ENCODE measurements at places on chromosomes 6 and 20. TPM values are rescaled to one million over a fixed set of nuclear protein-coding genes. Genes with fewer than 3 reads are reported as not detected.

The IP6K3 gene
- not detected for total RNA-seq

The KCNG1 gene
- not detected for total RNA-seq

The GRM4 gene
- not detected for total RNA-seq

The HLA-G gene
- 0.66 TPM for total RNA-seq

The GTF2H4 gene
- total RNA-seq, result 34.9 TPM

The RIOK1 gene
- 42.5 TPM for total RNA-seq

The ADGRF4 gene
- not detected for total RNA-seq

The CAPN11 gene
- total RNA-seq, result not detected

The PDYN gene
- not detected for total RNA-seq

The ERVFRD-1 gene
- not detected for total RNA-seq

The RGS17 gene
- not detected for total RNA-seq

The TMC2 gene
- total RNA-seq, result not detected

The PRKN gene
- not detected for total RNA-seq

The OVOL2 gene
- not detected for total RNA-seq

The TMEM14C gene
- total RNA-seq, result 44.2 TPM

The ADA gene
- total RNA-seq, result 114 TPM

The FAM83C gene
- total RNA-seq, result not detected

The WFDC10B gene
- total RNA-seq, result not detected

Data from activated CD8-positive, alpha-beta memory T cell treated with anti-CD3 and anti-CD28 coated beads, Interleukin-2, amount 10 ng/mL, durations not matched to agents 7 days and 5 days (primary cell).